ENCODE measurements at places on chromosomes 1 and 21.

GRCh38 chr1:185014941-185015340 is 30.4 kb upstream of the RNF2 start:
- DNase-seq = no peak

- DNase-seq = no peak
Measured at GRCh38 chr1:93446837-93447451, 974 bp upstream of the FNBP1L start.

DNA sequence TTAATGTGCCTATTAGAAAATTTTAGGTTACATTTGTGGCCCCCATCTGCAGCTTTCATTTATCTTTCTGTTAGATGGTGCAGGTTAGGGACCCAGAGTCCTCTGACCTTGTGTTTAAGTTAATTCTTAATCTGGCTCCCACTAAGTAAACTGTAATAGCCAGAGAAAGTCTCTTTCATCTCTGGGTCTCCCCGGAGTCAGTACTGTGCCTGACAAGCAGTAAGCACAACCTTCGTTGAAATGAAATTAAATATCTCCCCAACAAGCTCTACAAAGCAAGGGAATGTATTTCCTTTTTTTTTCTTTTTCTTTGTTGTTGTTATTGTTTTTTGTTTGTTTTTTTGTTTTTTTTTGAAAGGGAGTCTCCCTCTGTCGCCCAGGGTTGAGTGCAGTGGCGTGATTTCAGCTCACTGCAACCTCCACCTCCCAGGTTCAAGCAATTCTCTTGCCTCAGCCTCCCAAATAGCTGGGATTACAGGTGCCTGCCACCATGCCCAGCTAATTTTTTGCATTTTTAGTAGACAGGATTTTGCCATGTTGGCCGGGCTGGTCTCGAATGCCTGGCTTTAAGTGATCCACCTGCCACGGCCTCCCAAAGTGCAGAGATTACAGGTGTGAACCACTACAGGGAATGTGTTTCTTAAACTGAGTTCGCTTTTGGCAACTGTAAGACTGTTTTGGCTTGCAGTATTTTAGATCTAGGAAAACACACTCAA is 81.6 kb downstream of the HHIPL2 start:
- no peak for DNase-seq

- no peak for DNase-seq
Measured at GRCh38 chr21:34669149-34669879, 520 bp downstream of the CLIC6 start.
